ENCODE measurements at places on chromosomes 16 and 17.

DNA sequence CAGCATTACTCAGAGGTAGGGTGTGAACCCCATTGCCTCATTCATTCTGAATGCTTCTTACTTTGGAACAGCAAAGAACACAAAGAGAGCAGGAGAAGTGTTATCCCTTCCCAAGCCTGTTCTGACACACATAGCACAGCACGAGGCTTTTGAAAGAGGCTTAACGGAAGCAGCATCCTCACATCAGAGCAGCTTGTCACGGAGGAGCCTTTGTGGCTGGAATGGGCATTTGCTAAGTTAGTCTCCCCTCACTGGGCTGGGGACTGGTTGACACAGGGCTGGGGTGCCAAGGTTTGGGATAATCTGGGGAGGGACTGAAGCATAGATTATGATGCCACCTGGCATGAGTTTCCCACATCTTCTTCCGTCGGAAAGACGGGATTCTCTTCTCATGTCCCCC lies 167.5 kb upstream of the DNAH9 start:
- no peak for DNase-seq

DNA sequence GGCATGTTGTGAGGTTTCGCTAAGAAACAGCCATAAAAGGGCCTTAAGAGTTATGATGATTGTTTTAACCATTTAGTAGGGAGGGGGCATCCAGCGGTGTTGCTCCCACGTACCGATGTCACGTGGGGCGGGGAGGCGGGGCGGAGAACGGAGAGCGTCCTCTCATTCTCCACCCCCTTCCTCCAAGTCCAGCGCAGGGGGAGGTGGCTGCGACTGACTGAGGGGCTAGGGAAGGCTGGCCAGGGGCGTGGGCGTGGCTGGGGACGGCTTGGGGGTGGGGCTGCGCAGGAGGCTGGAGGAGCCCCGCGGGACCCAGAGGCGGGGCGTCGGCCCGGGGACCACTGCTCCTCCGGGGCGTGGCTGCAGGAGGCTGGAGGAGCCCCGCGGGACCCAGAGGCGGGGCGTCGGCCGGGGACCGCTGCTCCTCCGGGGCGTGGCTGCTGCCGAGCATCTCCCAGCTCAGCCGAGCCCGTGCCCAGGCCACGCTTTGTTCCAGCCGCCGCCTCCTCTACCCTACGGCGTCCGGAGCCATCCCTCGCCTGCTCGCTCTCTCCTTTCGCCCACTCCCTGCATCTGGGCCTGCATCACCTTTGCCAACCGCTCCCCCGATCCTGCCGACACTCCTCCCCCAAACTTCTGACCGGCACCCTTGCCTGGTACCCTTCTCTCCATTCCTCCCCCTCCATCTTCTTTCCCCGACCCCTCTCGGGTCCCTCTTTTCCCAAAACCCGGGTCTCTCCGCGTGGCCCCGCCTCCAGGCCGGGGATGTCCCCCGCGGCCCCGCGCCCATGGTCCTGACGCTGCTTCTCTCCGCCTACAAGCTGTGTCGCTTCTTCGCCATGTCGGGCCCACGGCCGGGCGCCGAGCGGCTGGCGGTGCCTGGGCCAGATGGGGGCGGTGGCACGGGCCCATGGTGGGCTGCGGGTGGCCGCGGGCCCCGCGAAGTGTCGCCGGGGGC lies at the start of gene SARM1:
Gene SARM1 (plus strand): TSS at position 450 of the 958 bp plus-strand sequence. CDS start 339 bp downstream, at position 789.
- DNase-seq, result peak; percentile 97

DNA sequence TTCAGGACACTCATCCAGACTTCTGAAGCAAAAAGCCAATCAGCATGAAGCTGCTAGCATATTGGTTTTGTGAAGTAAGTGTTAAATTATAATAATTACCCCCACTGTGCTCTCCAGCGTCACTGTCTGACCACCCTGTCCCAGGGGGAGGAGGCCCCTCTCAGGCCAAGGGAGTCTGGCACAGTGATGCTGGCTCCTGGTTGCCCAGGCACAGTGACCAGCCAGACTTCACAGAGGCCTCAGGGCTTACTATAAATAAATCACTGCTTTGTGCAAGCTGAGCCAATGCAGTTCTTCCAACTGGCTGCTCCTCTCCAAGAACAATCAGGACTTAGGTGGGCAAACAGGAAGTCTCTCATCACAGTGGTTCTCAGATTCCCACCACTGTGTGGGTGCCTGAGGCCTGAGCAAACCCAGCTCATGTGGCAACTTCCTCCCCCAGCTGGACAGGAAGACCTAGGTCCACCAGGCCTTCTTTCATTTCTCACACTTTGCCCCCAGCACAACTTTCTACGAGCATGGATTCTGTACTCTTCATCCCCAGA lies 1.7 kb upstream of the DBNDD1 start:
- peak; percentile 17 for DNase-seq

- DNase-seq, result no peak
Observed at GRCh38 chr16:86448306-86448890, 61.9 kb upstream of the FOXF1 start.

- DNase-seq, result peak; percentile 11
Observed at GRCh38 chr17:62791235-62791734, 16.8 kb downstream of the MARCHF10 start.

DNA sequence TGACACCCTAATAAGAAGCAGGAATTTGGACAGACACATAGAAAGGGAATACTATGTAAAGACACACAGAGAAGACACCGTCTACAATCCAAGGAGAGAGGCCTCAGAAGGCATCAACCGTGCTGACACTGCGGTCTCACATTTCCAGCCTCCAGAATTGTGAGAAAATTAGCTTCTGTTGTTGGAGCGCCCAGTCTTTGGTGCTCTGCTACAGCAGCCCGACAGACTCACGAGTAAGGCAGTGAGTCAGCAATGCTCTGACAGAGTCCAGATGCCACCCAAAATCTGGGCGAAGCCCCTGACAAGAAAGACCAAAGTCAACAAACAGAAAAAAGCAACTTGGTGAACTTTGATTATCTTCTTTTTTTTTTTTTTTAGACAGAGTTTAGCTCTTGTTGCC lies 32.5 kb upstream of the RAI1 start:
- DNase-seq, result no peak

- no peak for DNase-seq
Observed at GRCh38 chr17:8285270-8286181, 2.9 kb upstream of the RANGRF start.

DNA sequence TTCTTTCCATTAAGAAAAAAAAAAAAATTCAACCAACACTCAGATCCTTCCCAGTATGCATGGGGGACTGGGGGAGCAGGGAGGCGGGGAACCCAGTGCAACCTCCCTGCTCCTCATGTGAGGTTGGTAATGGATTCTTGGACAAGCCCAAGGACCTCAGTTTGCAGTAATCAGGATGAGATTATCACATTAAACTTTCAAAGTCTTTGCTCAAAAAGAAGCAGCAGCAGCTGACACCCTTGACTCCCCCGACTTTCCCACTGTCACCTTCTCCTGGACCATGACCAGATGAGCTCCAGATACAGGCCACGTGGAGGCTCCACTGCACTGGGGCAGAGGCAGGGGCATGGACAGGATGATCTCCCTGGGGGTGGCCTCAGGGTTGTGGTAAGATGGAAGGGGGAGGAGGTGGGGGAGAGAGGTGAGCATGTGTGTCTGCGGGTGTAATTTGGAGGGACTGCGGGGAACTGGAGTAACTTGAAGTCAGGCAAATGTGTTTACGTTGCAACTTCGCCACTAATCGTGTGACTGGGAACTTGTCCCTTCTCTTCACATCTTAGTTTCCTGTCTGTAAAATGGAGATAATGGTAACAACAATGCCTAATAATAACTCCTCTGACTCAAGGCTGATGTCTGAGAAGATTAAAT lies 19.8 kb downstream of the ZNF385C start:
- DNase-seq, result no peak

- DNase-seq, result no peak
Observed at GRCh38 chr17:2233441-2233947, 70.1 kb downstream of the SMG6 start.

GRCh38 chr17:77999413-78000173 lies 41.1 kb downstream of the TNRC6C start:
- no peak for DNase-seq

GRCh38 chr17:6548578-6549330 lies 7.6 kb downstream of the PITPNM3 start:
- no peak for DNase-seq

- no peak for DNase-seq
Observed at GRCh38 chr16:77531752-77532151, 96.9 kb upstream of the ADAMTS18 start.

- DNase-seq, result peak; percentile 5
Observed at GRCh38 chr16:75593825-75594820, 27.9 kb downstream of the GABARAPL2 start.

- DNase-seq, result peak; percentile 14
Observed at GRCh38 chr17:6893382-6894205, 62.1 kb upstream of the TEKT1 start.

DNA sequence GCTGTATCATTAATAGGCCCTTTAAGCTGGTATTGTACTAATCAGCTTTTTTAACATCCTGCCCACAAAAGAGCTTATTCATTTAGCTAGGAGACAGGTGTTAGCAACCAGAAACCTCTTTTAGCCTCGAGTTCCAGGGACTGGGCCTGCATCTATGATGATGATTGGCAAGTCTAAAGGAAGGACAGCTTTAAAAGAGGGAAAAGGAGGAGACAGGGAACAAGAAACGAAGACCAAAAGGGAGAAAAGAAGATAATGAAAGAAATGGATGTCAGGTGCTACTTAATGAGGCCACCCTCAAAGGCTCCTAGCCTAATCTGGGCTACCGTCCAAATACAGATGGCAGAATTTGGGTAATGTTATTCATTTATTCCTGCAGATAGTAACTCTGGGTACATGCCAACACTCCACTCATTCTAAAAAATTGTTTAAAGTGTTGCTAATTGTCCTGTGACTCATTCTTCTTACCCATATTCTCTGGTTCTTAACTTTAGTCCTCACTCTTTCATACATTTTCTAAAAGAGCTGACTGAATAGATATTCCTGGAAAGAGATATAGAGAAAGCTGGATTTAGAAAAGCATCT lies 18.7 kb upstream of the RFFL start:
- DNase-seq, result no peak

GRCh38 chr17:30292286-30292858 lies 628 bp upstream of the BLMH start:
- DNase-seq, result peak; percentile 84

- no peak for DNase-seq
Observed at GRCh38 chr17:72363089-72363610, 242.3 kb downstream of the SOX9 start.

GRCh38 chr17:16046966-16047365 lies 47.3 kb downstream of the TTC19 start:
- DNase-seq, result no peak

GRCh38 chr16:81995651-81996050 lies 15.6 kb downstream of the SDR42E1 start:
- DNase-seq, result no peak

GRCh38 chr16:50509521-50510341 lies 38.5 kb upstream of the NKD1 start:
- DNase-seq, result peak; percentile 44

GRCh38 chr17:1765576-1765975 lies 3.7 kb downstream of the SERPINF1 start:
- DNase-seq, result no peak

- DNase-seq, result peak; percentile 82
Observed at GRCh38 chr16:73057291-73058210, 9.6 kb upstream of the ZFHX3 start.

DNA sequence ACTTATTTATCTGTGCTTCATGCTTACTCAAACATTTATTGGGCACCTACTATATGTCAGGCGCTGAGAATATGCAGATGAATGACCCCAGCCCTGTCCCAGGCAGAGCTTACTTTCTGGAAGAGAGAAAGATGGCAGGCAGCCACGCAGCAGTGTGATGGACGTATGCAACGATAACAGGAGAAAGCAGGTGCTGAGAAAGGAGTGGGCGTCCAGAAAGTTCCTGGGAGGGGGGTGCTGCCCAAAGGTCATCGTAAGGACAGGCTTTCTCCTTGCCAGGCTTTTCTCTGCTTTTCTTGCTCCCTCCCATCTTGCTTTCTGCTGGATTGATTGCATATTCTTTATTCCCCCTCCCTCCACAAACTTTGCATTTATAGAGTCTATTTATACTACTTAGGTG lies 124.5 kb downstream of the GAS7 start:
- no peak for DNase-seq

Data from eye (tissue), 1 donor.